ENCODE measurements at places on chromosomes 16 and 17.
A peak's percentile ranks its signal among the peaks of the same experiment; 100 is the strongest.

- no peak for DNase-seq
Measured at GRCh38 chr17:74130276-74130675, 73.2 kb upstream of the RPL38 start.

DNA sequence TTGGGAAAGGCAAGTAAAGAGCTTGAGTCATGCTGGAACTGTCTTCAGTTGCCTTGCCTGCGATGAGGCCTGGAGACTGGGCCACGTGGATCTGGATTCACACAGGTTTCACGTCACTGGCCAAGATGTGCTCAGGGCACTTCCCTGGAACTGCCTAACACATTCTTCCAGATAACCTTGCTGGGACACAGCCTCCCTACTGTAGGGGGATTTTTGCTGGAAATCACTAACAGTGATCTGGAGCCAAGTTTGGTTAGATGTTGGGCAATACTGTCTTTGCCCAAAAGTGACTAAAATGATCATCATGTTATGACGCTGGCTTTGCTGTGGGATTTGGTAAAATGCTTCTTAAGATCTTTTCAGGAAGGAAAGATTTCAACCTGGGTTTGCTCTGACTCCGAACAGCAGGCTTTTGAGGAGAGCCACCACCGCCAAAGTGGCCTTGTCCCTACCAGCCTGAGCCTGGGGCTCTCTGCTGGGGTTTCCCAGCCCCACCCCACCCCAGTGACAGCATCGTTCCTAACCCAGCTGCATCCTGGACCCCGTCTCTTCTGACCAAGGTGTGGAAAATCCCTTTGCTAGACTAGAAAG is 14.7 kb downstream of the C1QTNF1 start:
- no peak for DNase-seq

- no peak for DNase-seq
Measured at GRCh38 chr17:46063241-46063640, 64.2 kb downstream of the STH start.

DNA sequence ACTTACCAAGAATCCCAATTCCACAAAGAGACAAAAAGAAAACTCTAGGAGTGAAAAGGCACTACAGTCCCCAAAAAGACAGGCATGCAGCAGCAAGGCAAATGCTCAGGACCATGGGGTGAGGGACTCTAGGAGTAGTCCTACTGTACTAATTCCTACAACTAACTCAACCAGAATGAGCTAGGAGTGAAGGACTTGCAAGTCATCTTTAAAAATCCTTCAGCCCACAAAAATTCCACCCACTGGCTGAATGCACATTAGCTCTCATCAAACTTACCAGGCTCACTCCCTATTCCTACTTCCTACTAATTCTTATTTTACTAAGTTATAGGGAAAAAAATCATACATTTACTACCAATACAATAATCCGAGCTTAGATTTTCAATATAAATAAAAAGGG is 141.7 kb upstream of the C17orf78 start:
- DNase-seq: no peak

GRCh38 chr17:4170639-4171280 is 27.8 kb downstream of the CYB5D2 start:
- DNase-seq: no peak

GRCh38 chr17:17164676-17165075 is 41.5 kb downstream of the PLD6 start:
- no peak for DNase-seq

GRCh38 chr16:66141885-66142284 is 224.6 kb upstream of the CDH5 start:
- no peak for DNase-seq

GRCh38 chr17:42431758-42432161 is 8.7 kb upstream of the CAVIN1 start:
- DNase-seq: no peak

DNA sequence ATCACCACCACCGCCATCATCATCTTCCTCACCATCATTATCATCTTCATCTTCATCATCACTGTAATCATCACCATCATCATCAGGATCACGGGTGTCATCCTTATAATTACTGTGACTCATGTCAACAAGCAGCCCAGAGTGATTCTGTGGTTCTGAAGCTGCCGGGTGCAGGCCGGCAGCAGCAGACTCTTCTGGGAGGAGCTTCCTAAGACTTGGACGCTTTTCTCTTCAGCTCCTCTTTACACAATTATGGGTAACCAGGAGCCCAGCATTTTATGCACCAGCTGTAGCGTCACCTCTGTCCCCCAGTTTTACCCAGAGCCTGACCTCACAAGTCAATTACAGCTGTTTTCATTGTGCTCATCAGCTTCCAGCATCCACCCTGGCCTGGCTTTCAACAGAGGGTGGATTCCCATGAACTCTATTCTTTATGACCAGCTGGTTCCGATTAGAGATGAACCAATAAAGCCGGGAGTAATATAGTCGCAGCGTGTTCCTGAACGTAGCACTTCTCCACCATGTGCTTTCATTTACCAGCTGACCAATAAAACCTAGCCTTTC is 275.8 kb downstream of the FOXL1 start:
- DNase-seq: no peak

GRCh38 chr16:85662482-85662812 is 26.3 kb downstream of the GINS2 start:
- no peak for DNase-seq

GRCh38 chr17:39225959-39226683 is 376 bp upstream of the STAC2 start:
- DNase-seq: no peak

DNA sequence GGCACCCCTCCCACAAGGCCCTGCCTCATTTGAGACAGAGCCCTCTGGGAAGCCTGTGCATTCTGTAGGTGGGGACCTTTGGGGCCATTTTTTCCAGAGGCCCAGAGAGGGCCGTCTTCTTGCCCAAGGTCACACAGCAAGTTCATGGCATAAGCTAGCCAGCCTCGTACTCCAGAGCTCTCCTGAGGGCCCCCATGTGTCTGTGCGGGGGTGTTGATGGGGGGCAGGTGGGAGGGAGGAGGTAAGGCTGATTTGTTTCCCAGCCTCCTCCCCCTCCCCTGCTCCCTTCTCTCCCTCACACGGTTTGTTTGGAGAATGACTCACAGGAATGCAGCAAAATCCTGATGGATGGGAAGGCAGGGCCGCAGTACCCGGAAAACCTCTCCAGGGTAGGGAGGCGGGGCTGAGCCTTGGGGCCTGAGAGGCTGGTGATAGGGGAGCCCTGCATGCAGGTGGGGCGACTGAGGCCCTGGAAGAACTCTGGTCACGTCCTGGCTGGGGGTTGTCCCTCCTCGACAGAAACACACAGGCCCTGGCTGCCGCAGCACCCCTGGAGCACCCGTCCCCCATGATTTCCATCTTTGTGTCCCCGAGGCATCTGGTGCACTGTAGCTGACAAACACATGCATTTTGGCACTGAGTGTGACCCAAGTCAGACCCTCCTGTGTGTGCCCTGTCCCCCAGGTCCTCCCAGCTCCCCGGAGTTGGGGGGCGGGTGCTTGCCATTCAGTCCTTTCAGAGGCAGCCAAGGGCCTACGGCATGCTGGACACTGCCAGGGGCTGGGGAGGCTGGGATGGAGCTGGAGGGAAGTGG is 29.7 kb downstream of the RAI1 start:
- DNase-seq: no peak

GRCh38 chr17:67020293-67020766 is 24.0 kb upstream of the CACNG1 start:
- DNase-seq: no peak

GRCh38 chr16:56354746-56355145 is 70.6 kb downstream of the AMFR start:
- DNase-seq: no peak

GRCh38 chr17:28777178-28777577 is 33.4 kb downstream of the TRAF4 start:
- no peak for DNase-seq

DNA sequence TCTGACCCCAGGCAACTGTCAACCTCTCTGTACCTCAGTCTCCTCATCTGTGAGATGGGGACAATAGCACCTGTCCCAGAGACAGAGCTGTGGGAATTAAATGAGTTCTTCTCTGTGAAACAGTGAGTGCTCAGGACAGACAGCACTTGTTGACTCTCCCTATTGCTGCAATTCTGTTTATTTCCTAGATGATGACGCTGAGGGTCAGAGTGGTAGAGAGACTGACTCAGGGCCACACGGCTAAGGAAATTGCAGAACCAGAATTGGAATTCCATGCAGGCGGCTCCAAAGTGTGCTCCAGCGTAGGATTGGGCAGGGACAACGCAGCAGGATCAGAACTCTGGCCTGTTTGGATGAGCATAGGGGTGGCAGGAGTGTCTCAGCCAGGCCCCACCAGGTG is 302.2 kb downstream of the C16orf95 start:
- DNase-seq: no peak

- DNase-seq: no peak
Measured at GRCh38 chr17:32318071-32318470, 23.9 kb downstream of the C17orf75 start.

DNA sequence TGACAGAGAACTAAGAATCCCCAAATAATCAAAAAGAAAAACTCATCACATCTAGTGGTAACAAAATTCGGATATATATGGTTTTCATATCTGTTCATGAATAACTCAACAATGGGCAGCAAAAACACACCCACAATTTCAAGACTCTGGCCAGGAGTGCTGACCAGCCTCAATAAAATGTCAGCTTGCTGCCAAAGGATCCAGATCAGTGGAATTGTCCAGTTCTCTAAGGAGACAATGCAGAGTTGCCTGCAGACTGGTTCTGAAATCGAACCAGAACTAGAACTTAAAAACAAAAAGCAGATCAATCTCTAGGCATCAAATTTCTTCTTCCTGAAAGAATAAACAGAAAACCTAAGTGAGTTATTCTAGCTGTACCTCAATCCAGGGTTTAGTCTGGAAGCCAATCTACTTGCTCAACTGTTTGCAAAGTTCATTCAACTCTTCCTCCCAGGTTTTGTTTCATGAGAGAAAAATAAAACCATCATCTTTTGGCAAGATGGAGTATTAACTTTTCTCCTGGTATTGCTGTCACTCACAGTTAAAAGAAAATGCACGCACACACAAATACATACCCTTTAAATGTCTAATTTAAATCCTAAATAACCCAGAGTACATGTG is 61.0 kb downstream of the CFDP1 start:
- no peak for DNase-seq

GRCh38 chr17:38464723-38465390 is 36.6 kb downstream of the ARHGAP23 start:
- no peak for DNase-seq

- no peak for DNase-seq
Measured at GRCh38 chr17:2239882-2240430, 63.6 kb downstream of the SMG6 start.

DNA sequence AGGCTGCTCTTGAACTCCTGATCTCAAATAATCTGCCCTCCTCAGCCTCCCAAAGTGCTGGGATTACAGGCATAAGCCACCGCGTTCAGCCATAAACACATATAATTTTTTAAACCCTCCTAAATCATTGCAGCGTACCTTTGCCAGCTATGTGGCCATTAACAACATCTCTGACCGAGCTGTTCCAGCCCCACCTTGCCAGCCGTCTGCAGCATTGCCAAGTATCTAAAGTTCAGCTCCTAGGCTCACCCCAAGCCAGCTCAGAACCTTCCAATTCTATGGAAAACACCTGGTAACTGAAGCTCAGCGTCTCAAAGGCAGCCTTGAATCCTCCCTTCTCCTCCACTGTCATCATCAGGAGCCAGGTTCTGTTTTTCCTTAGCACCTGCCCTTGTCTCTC is 5.1 kb upstream of the MEIOB start:
- no peak for DNase-seq

GRCh38 chr16:2121853-2122252 is 13.8 kb downstream of the PKD1 start:
- no peak for DNase-seq

- no peak for DNase-seq
Measured at GRCh38 chr17:60102632-60103096, 23.9 kb upstream of the HEATR6 start.

DNA sequence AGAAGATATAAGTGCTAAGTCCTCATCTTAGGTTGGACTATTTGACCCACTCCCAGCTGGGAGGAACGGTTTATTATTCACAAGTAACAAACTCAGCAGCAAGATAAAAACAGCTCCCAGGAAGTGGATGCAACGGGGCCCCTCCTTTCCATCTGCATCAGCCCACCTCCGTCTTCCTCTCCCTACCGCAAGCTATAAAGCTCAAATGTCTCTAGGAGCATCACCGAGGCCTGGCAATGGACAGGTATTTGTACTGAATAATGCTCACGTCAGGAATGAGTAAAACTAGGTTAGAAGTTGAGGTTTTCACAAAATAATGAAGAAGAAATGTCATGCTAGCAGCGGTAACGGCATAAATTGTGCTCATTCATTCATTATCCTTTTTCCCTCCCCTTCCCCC is 408.7 kb upstream of the PSMD7 start:
- no peak for DNase-seq

DNA sequence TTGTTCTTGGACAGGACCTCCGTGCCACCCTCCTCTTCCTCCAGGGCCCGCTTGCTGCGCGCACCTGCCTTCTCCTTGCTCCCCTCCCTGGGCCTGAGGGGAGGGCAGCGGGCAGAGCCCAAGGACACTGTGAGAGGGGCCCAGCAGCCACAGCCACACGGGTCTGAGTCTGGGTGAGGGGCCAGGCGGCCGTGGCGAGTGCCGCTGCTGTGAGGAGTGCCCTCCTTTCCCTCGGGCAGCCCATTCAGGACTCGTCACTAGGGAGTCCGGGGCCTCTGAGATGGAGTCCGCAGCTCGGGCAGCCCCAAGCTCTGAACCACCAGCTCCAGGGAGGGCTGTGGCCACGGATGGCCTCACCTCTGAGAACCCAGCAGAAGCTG is 5.6 kb downstream of the DUS1L start:
- DNase-seq: no peak

GRCh38 chr16:58507195-58507962 is 7.4 kb downstream of the NDRG4 start:
- DNase-seq: no peak

DNA sequence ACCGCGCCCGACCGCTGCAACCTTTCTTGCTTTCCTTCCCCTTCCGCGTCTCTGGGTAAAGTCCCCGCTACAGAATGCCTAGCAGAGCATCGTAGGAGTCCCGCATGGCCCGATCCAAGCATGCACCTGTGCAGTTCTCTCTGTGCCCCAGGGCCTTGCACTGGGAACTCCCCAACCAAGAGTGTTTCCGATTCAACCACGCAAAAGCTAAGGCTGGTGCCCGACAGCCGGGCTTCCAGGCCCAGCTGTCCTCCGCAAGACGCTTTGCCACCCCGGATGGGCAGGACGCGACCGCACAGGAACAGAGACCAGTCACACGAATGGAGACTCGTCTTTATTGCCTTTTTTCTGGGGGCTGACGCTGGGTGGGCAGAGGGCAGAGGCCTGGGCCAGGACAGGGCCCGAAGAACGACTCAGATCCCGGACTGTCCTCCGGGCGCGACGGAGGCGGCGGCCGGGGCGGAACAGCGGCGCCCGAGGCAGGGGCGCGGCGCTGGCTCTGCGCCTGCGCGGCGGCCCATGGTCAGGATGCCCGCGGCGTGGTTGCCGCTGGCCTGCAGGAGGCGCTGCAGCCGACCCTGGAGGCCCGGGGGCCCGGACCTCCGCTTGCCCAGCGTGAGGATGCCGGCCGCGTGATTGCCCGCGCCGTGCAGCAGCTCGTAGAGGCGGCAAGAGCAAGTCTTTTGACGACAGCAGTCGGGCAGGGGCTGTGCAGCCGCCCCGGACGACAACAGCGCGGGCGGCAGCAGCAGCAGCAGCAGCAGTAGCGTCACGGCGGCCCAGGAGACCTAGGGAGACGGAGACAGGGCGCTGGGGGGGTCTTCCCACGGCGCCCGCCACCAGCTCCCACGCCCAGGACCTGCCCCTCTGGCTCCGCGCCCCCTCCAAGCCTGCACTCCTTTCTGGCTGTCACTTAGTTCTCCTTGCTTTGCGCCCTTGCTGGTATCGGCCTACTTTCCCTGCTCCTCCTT is 1.2 kb downstream of the HCRT start:
- DNase-seq: peak; percentile 64

GRCh38 chr16:5911241-5911640 is 813.6 kb upstream of the EEF2KMT start:
- no peak for DNase-seq

GRCh38 chr17:78210111-78210510 is 3.9 kb upstream of the BIRC5 start:
- DNase-seq: no peak
